GM03348 (cell line): ENCODE measurements at places on chromosomes 4 and X.

DNA sequence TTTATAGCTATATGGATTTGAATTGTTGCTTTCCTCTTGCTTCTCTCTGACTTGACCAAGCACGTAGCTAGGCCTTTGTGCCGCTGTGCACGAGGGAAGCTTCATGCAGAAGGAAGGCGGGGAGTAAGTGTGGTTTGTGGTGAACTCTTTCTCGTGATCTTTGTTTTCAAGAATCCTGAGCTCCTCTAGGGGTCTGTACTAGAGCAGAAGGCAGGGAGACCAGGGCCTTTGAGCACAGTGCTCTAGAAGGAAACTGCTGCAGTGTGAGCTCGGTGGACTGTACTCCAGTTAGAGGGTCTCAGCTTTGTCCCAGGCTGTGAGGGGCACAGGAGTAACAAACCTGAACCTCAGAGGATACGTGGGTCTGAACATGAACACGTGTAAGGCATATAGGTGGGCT lies 49.0 kb downstream of the AGA start:
- DNase-seq = no peak

DNA sequence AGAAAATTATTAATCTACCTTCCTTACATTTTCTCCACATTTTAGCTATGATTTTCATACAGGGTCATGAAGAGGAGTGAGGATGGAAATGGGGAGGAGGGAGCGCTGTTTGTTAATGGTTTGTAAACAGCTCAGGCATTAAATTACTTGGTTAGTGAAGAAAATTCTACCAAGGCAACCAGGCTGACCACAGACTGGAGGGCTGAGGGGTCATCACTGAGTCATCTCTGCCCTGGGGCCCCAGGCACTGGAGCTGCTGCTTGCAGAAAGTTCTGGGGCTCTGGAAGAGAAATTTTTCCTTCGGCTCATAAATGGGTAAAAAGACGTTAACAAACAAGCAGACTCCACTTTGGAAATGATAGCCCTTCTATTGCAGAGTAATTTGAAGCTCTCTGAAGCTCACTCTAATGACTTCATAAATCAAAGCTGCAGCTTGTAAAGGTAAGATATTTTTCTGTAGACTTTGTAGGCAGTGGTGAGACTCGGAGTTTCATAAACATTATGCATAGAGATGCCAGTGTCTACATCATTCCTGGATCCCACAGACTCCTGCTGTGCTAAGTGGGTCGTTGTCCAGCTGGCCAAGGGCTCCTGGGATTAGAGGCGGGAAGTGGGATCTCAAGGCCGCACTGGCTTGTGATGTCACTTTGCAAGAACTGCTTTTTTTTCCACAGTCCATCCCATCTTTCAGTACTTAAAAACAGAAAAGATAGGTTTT lies 159.6 kb downstream of the PTTG2 start:
- DNase-seq = peak; percentile 35

DNA sequence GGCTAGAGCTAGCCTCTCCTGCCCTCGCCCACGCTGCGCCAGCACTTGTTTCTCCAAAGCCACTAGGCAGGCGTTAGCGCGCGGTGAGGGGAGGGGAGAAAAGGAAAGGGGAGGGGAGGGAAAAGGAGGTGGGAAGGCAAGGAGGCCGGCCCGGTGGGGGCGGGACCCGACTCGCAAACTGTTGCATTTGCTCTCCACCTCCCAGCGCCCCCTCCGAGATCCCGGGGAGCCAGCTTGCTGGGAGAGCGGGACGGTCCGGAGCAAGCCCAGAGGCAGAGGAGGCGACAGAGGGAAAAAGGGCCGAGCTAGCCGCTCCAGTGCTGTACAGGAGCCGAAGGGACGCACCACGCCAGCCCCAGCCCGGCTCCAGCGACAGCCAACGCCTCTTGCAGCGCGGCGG lies at the start of gene AR:
Gene AR, plus strand, starts transcription at position 204 of the 400 bp plus-strand sequence. CDS start 1,126 bp downstream, outside the sequence.
- peak; percentile 52 for DNase-seq

GRCh38 chrX:57952320-57952678 lies 42.0 kb upstream of the ZXDA start:
- DNase-seq = no peak
